Osteocyte (in vitro differentiated cells): ENCODE measurements at places on chromosomes 5 and 9. TPM values are rescaled to one million over a fixed set of nuclear protein-coding genes. Genes with fewer than 3 reads are reported as not detected.
A peak's percentile ranks its signal among the peaks of the same experiment; 100 is the strongest.

DNA sequence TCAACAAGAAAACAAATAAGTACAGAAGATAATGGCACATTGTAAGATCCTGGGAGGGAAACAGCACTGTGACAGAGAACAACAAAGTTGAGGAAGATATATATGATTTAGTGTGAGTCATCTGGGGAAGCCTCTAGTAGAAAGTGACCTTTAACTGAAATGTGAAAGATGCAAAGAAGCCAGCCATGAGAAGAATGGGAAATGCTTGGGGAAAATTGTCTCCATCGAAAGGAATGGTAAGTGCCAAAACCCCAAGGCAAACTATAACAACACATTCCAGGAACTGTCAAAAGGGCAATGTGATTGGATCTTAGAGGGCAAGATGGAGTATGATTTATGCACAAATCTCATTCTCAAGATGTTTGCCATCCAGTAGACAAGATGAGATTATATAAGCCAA, 537.8 kb upstream of the BRINP1 start:
- no peak for DNase-seq

DNA sequence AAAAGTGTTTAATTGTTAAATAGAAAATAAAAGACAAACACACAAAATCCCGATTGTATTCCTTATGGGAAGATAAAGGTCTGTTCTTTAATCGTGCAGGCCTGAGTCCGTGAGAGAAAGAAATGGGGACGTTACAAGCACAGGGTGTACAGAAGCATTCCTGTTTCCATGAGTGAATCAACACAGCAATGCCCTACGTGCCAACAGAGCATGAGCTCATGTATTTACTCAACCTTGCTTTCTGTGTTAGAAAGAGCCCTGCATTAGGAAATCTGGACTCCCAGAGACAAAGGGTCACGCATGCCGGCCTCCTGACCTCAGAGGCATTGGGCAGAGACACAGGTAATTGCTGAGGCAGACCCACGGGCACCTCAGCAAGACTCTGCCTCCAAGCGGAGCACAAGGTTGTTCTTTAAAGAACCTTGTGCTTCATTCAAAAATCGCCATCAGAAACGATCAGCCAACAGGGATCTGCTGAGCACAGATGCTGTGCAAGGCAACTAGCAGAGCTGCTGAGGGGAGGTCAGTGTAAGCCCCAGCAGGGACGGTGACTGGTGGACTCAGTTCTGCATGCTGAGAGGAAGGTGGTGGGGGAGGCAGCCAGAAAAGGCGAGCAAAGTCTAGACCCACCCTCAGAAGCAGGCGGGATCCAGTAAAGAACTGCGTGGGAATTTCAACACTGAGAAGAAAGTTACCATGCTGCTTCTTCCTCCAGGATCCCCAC, 101.0 kb downstream of the TLE1 start:
- no peak for DNase-seq

- no peak for DNase-seq
These were observed 47.1 kb upstream of the PCA3 start for GRCh38 chr9:76717176-76717575.

GRCh38 chr5:39658866-39659265, 234.1 kb upstream of the DAB2 start:
- no peak for DNase-seq

DNA sequence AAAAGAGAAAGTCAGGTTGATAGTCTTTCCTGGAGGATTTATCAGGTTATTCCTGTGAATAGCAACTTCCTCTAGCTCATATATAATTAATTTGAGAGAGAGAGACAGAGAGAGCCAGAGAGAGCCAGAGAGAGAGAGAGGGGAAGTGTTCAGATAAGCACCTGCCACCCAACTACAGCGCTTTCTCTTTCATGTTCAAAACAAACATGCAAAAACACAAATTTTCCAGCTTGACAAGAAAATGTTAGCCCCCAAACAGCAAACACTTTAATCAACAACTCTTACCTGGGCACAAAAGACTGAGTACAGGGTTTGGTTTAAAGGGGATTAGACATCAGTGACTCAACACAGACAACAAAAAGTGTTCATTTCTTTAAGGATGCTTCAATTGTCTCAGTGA, 61.7 kb upstream of the PLPP6 start:
- DNase-seq: no peak

- no peak for DNase-seq
These were observed 188.3 kb upstream of the NMUR2 start for GRCh38 chr5:152593388-152593787.

- no peak for DNase-seq
These were observed 21.0 kb upstream of the RNF180 start for GRCh38 chr5:64144425-64145215.

- DNase-seq: no peak
These were observed 366.9 kb upstream of the NUDT12 start for GRCh38 chr5:103929338-103930013.

GRCh38 chr5:158820891-158821290, 278.8 kb downstream of the EBF1 start:
- DNase-seq: no peak

DNA sequence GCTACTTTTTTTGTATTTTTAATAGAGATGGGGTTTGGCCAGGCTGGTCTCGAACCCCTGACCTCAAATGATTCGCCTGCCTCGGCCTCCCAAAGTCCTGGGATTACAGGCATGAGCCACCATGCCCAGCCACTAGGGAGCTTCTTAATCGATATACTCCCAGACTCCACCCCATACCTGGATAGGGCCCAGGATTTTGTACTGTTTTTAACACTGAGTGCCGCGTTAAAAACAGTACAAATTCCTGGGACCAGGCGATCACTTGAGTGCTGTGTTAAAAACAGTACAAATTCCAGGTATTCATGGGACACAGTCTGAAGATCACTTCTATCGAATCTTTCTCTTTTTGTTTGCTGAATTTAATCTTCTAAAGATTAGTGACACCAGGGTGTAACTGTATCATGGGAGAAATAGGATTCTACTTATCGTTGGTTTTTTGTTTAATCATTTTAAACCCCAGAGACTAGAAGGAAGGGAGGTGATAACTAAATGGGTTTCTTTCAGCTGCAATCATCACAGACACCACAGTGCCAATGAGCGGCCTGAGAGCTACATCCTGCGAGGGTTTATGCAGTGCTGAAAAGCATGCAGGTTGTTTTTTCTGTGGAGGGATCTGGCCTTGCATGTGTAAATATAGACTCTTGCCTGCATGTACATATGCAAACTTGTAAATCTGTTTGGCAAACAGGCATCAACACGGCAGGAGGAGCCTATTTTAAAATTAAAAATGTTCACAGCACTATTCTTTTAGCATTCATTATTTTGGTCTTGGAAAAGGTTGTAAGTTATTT, 303.8 kb upstream of the WWC1 start:
- no peak for DNase-seq

DNA sequence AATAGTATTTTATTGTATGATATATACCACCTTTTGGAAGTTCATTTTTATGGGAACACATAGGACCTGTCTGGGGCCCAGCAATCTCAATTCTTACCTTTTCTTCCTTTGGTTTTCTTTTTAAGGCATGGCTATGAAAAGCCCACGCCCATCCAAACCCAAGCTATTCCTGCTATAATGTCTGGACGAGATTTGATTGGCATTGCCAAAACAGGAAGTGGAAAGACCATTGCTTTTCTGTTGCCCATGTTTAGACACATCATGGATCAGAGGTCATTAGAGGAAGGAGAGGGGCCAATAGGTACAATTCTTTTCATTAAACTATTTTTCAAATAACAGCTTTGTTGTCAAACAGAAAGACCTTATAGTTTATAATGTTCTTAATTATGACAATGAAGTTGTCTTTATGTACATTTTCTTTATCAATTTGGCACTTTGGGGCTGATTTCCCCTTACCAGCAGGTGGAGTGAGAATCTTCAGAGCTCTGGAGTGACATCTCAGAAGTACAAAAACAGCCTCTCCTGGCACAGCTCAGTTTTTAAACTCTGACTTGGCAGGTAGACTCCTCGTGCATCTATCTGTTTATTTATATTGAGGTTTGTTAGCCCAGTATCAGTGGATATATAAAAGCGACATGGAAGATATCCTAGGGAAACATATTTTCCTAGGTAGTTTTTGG, 25.8 kb downstream of the DDX46 start:
- DNase-seq: no peak

- DNase-seq: no peak
These were observed 16.6 kb upstream of the EGFL7 start for GRCh38 chr9:136645903-136646754.

- no peak for DNase-seq
These were observed 38.1 kb upstream of the FCN1 start for GRCh38 chr9:134955801-134956200.

DNA sequence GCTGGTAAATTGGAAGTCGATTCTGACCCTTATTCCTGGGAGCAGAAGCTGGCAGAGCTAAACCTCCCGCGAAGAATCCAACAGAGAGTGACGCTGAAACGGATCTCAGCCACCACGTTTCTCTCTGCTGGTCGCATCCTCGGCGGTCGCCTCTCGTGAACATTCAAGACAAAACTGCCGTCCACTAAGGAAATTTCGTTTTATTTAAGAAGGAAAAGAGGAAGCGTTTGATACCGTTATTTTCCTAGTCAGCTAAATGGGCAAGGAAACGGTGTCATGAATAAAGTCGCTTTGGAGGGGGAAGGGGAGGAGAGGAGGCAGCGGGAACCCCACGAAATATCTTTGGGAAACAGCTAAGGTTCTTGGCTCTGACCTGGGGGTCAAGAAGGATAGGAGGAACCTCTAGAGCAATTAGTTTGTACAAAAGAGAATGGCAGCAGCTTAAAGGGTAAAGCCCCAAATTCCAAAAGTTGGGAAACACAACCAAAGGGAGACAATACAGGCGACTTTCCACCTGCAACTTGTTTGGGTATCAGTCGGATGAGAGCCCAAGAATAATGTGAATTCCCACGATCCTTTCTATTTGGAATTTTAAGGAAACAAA, 1.9 kb downstream of the FOXB2 start:
- DNase-seq: peak; percentile 30

DNA sequence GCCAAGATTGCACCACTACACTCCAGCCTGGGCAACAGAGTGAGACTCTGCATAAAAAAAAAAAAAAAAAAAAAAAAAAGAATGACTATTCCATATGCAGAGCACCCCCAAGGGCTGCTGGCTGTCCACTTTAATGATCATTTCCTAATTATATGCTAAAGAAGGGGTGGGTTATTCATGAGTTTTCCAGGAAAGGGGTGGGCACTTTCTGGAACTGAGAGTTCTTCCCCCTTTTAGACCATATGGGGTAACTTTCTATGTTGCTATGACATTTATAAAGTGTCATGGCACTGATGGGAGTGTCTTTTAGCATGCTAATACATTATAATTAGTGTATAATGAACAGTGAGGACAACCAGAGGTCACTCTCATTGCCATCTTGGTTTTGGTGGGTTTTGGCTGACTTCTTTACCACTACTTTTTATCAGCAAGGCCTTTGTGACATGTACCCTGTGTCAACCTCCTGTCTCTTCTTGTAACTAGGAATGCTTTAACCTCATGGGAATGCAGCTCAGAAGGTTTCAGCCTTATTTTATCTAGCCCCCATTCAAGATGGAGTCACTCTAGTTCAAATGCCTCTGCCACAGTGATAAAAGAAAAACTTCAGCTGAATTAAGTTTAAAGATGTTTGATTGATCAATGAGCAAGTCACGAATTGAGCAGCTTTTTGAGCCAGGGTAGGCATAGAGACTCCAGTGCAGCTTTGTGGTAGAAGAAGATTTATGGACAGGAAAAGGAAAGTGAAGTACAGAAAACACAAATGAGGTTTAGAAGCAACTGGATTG, 7.1 kb upstream of the NANS start:
- no peak for DNase-seq

- DNase-seq: no peak
These were observed 102.5 kb upstream of the FCN2 start for GRCh38 chr9:134778156-134778555.

DNA sequence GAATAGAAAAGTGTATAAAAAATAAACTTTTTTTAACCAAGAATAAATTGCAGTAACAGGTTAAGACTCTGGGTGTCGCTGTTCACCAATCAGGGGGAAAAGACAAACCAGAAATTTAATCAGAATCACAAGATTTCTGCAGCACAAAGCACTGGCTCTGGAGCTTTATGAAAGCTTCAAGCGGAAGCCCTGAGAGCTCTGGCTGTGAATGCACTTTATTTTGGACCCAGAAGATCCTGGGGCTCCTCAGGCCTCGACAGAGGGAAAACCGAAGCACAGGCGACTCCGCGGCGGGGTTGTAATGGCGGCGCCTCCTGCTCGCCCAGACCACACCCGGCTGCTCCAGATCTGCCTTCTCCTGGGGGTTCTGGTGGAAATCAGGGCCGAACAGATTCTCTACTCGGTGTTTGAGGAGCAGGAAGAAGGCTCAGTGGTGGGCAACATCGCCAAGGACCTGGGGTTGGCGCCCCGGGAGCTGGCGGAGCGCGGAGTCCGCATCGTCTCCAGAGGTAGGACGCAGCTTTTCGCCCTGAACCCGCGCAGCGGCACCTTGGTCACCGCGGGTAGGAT, at the start of gene PCDHGA4:
PCDHGA4 (plus strand) TSS at position 122 of the 570 bp plus-strand sequence; CDS start at position 209, 87 bp downstream.
- no peak for DNase-seq

DNA sequence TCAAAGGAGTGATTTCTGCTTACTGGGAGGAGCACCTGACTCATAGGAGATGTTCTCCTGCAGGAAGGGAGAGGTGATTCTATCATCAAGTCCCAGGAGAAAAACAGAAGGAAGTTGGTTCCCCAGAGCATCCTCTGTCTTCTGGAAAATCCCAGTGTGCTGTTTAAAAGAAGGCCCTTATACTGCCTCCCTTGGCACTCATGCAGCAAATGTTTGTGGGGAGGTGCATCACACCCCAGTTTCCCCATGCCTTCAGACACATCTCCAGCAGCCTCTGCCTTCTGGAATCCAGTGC, 63.1 kb downstream of the PPARGC1B start:
- DNase-seq: no peak

GRCh38 chr9:89318123-89319014, at the start of gene SECISBP2:
SECISBP2 (plus strand) TSS chr9:89318500; CDS start chr9:89318577, 77 bp downstream.
- peak; percentile 98 for DNase-seq

- DNase-seq: no peak
These were observed 80.1 kb upstream of the DMAC1 start for GRCh38 chr9:7879551-7880245.

- DNase-seq: no peak
These were observed 545.8 kb upstream of the ARRDC3 start for GRCh38 chr5:91928754-91929521.

- no peak for DNase-seq
These were observed 83.7 kb downstream of the TARS1 start for GRCh38 chr5:33524476-33524875.

The TMEM174 gene
- total RNA-seq: not detected in 2 replicates

The FBP2 gene
- total RNA-seq: not detected in 2 replicates

The HTR4 gene
- not detected in 2 replicates for total RNA-seq

The PCDHGA9 gene
- 1.6 and 1.9 TPM in 2 replicates for total RNA-seq

The HARS2 gene
- total RNA-seq: 27.2 and 28.8 TPM in 2 replicates

The OMD gene
- total RNA-seq: 27.2 and 31.1 TPM in 2 replicates

The ZNF366 gene
- total RNA-seq: not detected in 2 replicates

The DDX46 gene
- 46.1 and 55.3 TPM in 2 replicates for total RNA-seq

The GABRA1 gene
- not detected in 2 replicates for total RNA-seq

The PCDHGB5 gene
- total RNA-seq: 0.97 and 1.3 TPM in 2 replicates

The TNFSF15 gene
- 0.56 and 0.73 TPM in 2 replicates for total RNA-seq

The PNPLA7 gene
- total RNA-seq: 7.1 and 7.2 TPM in 2 replicates

The CDKN2B gene
- total RNA-seq: 22.9 and 23.3 TPM in 2 replicates

The GMCL2 gene
- not detected in 2 replicates for total RNA-seq

The SPINK4 gene
- total RNA-seq: not detected in 2 replicates

The DHFR gene
- total RNA-seq: 17.0 and 18.5 TPM in 2 replicates

The FAM78A gene
- total RNA-seq: 1.0 and 1.1 TPM in 2 replicates
